ENCODE measurements at places on chromosomes 4 and X. TPM values are rescaled to one million over a fixed set of nuclear protein-coding genes. Genes with fewer than 3 reads are reported as not detected.

Gene RNF113A
- 31.1 TPM for total RNA-seq

Gene NPNT
- total RNA-seq: not detected

Gene NMU
- not detected for total RNA-seq

Gene PPID
- total RNA-seq: 17.5 TPM

Gene DNAAF6
- total RNA-seq: not detected

Gene SSX4
- total RNA-seq: not detected

Gene CENPVL2
- total RNA-seq: not detected

Gene RRH
- not detected for total RNA-seq

Gene MAGEA3
- total RNA-seq: not detected

Gene FAM133A
- total RNA-seq: not detected

Gene PAK3
- total RNA-seq: 1.4 TPM

Gene BTC
- total RNA-seq: not detected

Gene F8A1
- total RNA-seq: 18.0 TPM

Gene SYN1
- total RNA-seq: 0.52 TPM

Gene F8
- 5.6 TPM for total RNA-seq

Gene UGT2B10
- not detected for total RNA-seq

Gene WAS
- 86.0 TPM for total RNA-seq

Gene SPANXD
- not detected for total RNA-seq

Gene GYG2
- total RNA-seq: not detected

Gene HMGB2
- total RNA-seq: 139 TPM

Gene HMGN5
- 1.1 TPM for total RNA-seq

Gene NPY5R
- total RNA-seq: not detected

Gene VCX
- total RNA-seq: not detected

Gene GUF1
- 19.3 TPM for total RNA-seq

Gene ADH1A
- not detected for total RNA-seq

Gene SPARCL1
- not detected for total RNA-seq

Gene GIMD1
- not detected for total RNA-seq

Gene SLC9A7
- total RNA-seq: 2.8 TPM

Gene SLC4A4
- 0.52 TPM for total RNA-seq

Gene RTL5
- 2.7 TPM for total RNA-seq

Gene CTSO
- 9.3 TPM for total RNA-seq

Gene UGT2B17
- not detected for total RNA-seq

Gene CHRDL1
- total RNA-seq: not detected

Gene NHSL2
- 20.3 TPM for total RNA-seq

Gene GAGE12H
- not detected for total RNA-seq

Gene XG
- 0.34 TPM for total RNA-seq

Gene CYSLTR1
- 5.5 TPM for total RNA-seq

Gene NEIL3
- 2.4 TPM for total RNA-seq

Gene ZNF157
- 0.47 TPM for total RNA-seq

Gene DYNLT3
- 40.3 TPM for total RNA-seq

Gene SPANXA1
- not detected for total RNA-seq

Gene SMR3A
- not detected for total RNA-seq

Gene ACSL4
- total RNA-seq: 13.6 TPM

Gene RHOXF2B
- not detected for total RNA-seq

Gene RBMXL3
- total RNA-seq: not detected

Gene SPACA5
- total RNA-seq: not detected

Gene ZNF630
- 2.1 TPM for total RNA-seq

Gene GCNA
- total RNA-seq: 1.3 TPM

Gene PTPN13
- 36.1 TPM for total RNA-seq

Gene AMTN
- total RNA-seq: not detected

Gene SERPINA7
- total RNA-seq: not detected

Gene OTUD6A
- not detected for total RNA-seq

Gene DDIT4L
- total RNA-seq: not detected

Gene WWC2
- 6.3 TPM for total RNA-seq

Gene ARHGEF6
- total RNA-seq: 70.7 TPM

Gene ARMCX2
- 1.4 TPM for total RNA-seq

Gene FGF13
- not detected for total RNA-seq

Gene GPRASP2
- 0.78 TPM for total RNA-seq
